DMS79 treated with DMSO at 0.1 percent for 48 hours (cell line): ENCODE measurements at places on chromosomes 2 and 18.

DNA sequence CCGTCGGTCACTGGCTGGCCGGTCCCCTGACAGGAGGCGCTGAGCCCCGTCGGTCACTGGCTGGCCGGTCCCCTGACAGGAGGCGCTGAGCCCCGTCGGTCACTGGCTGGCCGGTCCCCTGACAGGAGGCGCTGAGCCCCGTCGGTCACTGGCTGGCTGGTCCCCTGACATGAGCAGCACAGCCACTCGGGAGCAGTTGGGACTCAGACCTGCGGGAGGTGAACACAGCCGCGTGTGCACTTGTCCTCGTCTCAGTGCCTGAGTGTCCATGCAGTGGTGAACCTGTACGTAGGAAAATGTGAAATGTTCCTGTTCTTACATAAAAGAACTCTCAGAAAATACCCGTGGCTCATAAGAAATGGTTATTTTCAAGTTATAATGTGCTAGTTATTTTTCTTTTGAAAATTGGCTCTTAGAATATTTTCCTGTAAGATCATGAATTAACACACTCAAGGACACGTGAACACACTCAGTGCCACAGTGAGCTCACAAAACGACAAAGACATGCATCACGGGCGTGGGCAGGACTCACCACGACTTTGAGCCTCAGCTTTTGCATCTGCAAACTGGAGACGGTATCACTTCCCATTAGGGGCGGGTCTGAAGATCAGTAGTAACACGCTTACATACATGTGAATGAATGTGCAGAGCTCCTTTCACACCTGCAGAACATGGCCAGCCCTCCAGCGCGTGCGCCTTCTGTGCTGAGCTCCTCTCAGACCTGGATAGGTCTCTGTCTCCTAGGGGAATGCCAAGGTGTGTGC lies 21.1 kb upstream of the NFATC1 start:
- no peak for DNase-seq

DNA sequence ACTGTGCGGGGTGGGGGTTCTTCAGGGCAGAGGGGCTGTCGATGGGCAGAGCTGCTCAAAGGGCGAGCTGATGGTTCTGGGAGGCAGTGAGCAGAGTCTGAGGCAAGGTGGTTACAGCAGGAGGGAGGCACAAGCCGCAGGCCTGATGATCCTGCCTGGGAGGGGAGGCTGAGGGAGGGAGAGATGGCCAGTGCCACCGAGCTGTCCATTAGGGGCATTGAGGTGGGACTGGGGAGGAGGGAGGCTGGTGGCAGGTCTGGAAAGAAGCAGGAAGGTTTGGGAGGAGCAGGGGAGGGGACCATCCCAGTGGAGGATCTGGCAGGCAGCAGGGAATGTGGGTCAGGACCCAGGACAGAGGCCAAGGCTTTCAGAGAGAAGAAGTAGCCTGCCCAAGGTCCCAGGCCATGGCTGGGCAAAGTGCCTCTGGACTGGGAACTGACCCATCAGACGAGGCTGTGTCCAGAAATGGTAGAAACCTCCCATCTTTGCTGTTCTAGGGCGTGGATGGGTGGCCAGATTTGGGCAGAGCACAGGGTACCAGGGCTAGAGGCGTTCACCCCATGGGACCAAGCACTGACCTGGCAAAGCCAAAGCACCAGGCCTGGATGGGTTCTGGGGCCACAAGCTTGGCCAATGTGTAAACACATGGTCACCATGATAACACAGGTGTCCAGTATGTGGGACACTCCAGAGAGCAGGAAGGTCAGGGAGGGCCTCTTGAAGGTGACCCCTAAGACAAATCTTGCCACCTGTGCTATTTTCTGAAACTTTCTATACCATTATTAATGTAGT lies 55.5 kb downstream of the INHBB start:
- DNase-seq = no peak

DNA sequence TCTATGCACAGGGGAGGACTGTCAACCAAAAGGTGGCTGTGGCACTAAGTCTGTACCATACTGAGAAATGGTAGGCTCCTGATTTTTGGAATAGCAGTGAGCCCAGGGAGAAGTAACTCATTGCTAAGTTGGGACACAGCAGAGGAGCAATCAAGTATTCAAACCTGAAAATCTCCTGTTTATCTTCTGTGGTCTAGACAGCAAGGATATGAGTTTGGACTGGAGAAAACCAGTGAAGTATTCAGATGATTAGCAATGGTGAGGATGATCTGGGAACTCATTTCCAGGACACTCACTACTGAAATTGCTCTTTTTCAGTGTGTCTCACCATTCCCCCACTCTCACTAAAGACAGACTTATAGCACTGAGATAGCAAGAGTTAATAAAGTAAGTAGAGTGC lies 112.0 kb downstream of the GULP1 start:
- DNase-seq = no peak

GRCh38 chr2:171673905-171674304 lies 13.4 kb upstream of the DYNC1I2 start:
- DNase-seq = no peak

DNA sequence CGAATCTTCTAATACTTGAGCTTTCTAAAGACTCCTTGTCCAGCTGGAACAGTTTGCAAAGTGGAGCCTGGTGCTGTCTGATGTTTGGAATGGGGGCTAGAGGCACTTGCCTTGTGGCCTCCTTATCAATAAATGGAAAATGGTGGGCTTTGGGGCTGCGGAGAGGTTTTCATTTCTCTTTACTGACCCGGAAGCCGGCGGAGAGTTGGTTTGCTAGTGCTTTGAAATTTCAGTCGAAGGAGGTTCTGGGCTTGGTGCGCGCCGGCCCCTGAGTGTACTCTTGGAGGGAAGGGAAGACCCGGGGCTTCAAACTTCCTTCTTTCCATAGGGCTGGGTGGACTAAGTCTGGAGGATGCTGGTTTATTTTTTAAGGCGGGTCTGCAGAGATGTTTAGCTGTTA lies 714 bp downstream of the RPIA start:
- DNase-seq = no peak

GRCh38 chr2:63842149-63843061 lies 709 bp downstream of the UGP2 start:
- DNase-seq = peak; percentile 37

DNA sequence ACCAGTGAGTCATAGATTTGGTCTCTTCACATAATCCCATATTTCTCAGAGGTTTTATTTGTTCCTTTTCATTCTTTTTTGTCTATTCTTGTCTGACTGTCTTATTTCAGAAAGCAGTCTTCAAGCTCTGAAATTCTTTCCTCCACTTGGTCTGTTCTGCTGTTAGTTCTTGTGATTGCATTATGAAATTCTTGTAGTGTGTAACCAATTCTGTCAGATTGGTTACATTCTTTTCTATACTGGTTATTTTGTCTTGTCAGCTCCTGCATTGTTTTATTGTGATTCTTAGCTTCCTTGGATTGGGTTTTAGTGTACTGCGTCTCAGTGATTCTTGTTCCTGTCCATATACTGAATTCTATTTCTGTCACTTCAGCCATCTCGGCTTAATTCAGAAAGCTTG lies 18.6 kb downstream of the EHBP1 start:
- no peak for DNase-seq

DNA sequence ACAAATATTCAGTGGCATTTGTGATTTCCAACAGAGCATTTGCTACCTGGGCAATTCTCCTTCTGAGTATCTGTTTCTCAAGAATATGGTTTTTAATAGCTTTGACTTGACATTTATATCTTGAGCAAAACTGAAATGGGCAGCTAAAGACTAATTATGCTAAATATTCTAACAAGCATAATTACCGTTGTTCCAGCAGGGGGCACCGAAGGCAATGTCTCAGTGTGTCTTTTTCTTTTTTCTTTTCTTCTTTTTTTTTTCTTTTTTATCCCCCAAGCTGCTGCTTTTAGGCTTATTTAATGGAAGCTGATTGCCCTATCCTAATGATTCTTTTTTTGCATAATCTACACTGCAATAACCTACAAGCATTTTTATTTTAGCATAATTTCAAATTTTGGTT lies 138.9 kb upstream of the NABP1 start:
- peak; percentile 32 for DNase-seq
